Liver (tissue), 10 donors: ENCODE measurements at places on chromosomes 16 and 17. TPM values are rescaled to one million over a fixed set of nuclear protein-coding genes. Genes with fewer than 3 reads are reported as not detected.

ZNF778 gene
- total RNA-seq = 6.6 TPM

VTN gene
- 1,668 TPM for total RNA-seq

DNA sequence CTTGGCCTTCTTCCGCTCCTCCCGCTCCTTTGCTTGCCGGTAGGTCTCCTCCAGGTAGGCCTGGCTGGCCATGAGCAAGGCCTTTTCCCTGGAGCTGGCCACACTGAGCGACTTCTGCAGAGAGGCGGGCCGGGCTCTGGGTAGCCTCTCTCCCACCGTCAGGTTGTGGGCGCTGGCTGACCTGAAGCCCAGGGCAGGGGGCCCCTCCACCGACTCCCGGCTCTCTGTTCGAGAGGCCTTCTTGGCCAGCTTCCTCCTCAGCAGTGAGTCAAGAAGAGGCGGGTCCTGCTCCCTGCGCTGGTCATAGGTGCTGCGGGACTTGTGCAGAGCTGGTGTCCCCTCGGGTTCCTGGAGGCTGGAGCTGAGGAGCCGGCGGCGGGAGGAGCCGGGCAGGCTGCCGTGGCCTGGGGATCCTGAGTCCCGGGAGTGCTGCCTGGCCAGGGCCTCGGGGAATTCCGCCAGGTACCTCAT lies 12.8 kb downstream of the GPR179 start:
- H3K4me3 ChIP-seq = no peak overlapping the region
- H3K27ac ChIP-seq = no peak overlapping the region
- no peaks in the 10 kb centered on the region for H3K27me3 ChIP-seq
- no peaks in the 10 kb centered on the region for H3K4me1 ChIP-seq
- DNase-seq = no peak

PRSS36 gene
- 0.09 TPM for total RNA-seq

FA2H gene
- 0.14 TPM for total RNA-seq

- H3K4me3 ChIP-seq = no peak overlapping the region
- H3K27me3 ChIP-seq = no peaks in the 10 kb centered on the region
- no peak overlapping the region for H3K27ac ChIP-seq
- H3K36me3 ChIP-seq = peaks cover 53% of the 10 kb centered on the region
- no peak for DNase-seq
Observed at GRCh38 chr17:27315796-27316465, 22.0 kb downstream of the WSB1 start.

- H3K4me3 ChIP-seq = no peak overlapping the region
- peak overlapping the region; percentile 11 for H3K27ac ChIP-seq
- H3K4me1 ChIP-seq = peaks cover 29% of the 10 kb centered on the region
- DNase-seq = no peak
Observed at GRCh38 chr17:45284176-45285140, 22.6 kb upstream of the SPATA32 start.

DNA sequence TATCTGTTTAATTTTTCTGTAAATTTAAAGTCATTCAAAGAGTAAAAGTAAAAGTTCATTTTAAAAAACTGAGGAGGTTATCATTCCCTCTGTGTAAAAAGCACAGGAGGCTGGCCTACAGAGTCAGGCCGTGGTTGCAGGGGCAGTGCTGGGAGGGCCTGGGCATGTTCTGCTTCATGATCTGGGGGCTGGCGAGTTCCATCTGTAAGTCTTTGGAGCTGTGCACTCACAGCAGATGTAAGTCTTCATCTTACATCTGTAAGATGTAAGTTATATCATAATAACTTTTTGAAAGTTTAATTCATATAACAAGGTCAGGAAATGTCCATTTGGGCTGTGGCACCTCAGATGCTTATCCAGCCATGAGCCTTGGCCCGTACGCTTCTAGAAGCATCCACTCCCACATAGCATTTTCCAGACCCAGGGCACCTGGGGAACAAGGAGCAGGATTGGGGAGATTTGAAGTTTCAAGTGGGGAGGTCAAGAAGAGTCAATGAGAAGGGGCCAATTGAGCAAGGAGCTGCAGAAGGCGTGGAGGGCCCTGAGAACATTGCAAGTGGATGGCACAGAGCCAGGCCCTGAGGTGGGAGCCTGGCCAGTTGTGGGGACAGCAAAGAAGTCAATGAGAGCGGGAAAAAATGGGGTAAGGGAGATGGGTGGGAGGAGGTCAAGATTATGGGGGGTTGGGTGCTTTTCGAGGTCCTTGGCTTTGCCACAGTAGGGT lies 54.1 kb downstream of the TNFRSF13B start:
- no peaks in the 10 kb centered on the region for H3K36me3 ChIP-seq
- H3K4me3 ChIP-seq = no peak overlapping the region
- DNase-seq = no peak
- H3K27ac ChIP-seq = no peak overlapping the region
- H3K27me3 ChIP-seq = no peaks in the 10 kb centered on the region
